Activated CD4-positive, alpha-beta T cell treated with anti-CD3 and anti-CD28 coated beads, Interleukin-10, Interleukin-2, amounts not matched to agents 100 ng/mL and 50 ng/mL, durations not matched to agents 16 hours and 8 hours (primary cell): ENCODE measurements at places on chromosomes 1 and 21.

GRCh38 chr1:203122159-203122558, 5.4 kb upstream of the ADORA1 start:
- no peak for DNase-seq

GRCh38 chr1:214075305-214075998, 87.7 kb downstream of the PROX1 start:
- DNase-seq = no peak

GRCh38 chr1:187577610-187578009, 748.9 kb downstream of the PLA2G4A start:
- DNase-seq = no peak

DNA sequence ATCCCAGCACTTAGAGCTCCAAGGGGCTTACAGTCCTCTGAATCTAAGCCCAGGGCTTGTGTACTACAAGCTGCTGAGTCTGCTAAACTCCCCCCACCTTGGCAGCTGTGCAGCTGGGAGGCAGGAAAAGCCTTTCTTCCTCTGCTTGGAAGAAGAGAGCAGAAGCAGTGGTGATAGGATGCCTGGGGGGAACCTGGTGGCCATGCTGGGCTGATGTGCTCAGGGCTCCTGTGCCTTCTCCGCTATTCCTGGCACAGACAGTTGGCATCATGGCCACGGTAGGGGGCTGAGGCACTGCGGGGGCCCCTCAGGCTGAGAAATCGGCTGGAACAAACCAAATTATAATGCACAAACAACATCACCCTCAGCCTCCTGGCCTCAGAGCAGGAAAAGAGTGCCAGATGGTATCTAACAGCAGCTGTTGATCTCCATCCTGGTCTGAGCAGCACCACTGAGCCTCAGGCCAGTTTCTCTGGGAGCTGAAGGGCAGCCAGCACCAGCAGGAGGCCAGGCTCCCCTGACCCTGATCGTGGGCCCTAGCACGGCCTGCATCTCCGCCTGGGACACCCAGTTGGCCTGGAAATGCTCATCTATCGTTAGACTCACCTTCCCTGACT, 35.8 kb downstream of the ECE1 start:
- DNase-seq = no peak

DNA sequence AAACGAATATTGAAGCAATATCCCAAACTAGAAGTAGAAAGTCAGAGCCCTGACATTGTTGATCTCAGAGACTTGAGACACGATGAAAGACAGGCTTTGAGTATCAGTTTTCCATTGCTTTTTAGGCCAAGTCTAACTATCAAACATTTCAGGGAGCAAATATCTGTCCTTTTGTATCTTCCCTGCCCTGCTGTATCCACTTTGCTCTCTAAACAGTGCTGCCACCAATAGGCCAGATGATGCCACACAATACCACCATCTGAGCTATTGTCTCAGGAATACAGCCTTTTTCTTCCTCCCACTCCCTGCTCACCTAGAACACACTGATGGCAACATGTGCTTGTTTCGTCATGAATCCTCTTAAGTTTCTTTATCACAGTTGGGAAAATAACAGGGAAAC, 62.6 kb upstream of the SPAG17 start:
- no peak for DNase-seq

GRCh38 chr21:43355925-43356289, 71.0 kb downstream of the SIK1 start:
- DNase-seq = no peak
